Thyroid gland (tissue), 4 donors: ENCODE measurements at places on chromosomes 6 and 20. TPM values are rescaled to one million over a fixed set of nuclear protein-coding genes. Genes with fewer than 3 reads are reported as not detected.

Gene PI16
- 22.9 TPM for total RNA-seq

Gene ULBP2
- not detected for total RNA-seq

Gene TMEM217
- total RNA-seq: 1.0 TPM

Gene TRIM10
- not detected for total RNA-seq

Gene ADGRG6
- total RNA-seq: 4.8 TPM

Gene OR2H1
- total RNA-seq: not detected

Gene CFAP206
- total RNA-seq: 3.7 TPM

- no peak overlapping the region for H3K4me3 ChIP-seq
- DNase-seq: peak; percentile 51
- H3K27ac ChIP-seq: no peak overlapping the region
- no peaks in the 10 kb centered on the region for H3K4me1 ChIP-seq
Measured at GRCh38 chr20:38460040-38460623, 12.5 kb upstream of the RALGAPB start.

DNA sequence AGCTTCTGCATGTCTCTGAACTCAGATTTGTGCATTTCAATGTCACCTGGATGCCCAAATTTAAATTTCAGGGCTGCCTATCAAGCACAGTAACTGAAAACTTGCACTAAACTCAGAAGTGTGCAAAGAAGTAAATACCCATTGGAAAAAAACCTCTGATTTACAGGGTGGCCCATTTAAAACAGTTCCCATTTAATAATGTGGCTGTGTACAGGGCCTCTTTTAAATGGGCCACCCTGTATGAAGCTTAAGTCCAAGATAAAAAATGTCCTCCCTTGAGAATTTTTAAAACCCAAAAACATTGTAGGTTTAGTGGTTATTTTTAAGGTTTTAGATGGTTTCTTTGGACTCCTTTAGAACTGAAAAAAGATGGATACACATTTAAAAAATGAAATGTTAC, 202.1 kb upstream of the RUNX2 start:
- no peak for DNase-seq
- no peaks in the 10 kb centered on the region for H3K27me3 ChIP-seq
- H3K4me1 ChIP-seq: no peaks in the 10 kb centered on the region
- H3K27ac ChIP-seq: no peak overlapping the region
- no peak overlapping the region for H3K4me3 ChIP-seq

DNA sequence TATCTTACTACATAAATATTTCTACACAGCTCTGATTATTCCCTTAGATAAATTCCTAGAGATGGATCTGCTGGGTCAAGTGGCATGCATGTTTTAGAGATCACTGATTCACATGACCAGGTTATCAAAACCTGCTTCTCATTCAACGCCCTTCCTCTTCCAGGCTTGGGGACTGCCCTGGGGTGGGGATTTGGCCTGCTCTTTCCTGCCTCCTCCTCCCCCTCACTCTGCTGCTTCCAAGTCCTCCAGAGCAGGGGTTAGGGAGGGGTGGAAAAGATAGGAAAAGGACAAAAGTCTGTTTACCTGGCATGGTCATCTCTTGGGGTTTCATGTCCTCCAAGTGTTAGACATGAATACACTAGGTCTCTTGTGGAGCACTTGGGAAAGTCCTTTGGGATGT, 105.6 kb upstream of the GPR6 start:
- H3K27me3 ChIP-seq: no peaks in the 10 kb centered on the region
- peaks cover 31% of the 10 kb centered on the region for H3K4me1 ChIP-seq
- no peaks in the 10 kb centered on the region for H3K36me3 ChIP-seq
- DNase-seq: no peak
- no peak overlapping the region for H3K4me3 ChIP-seq
- H3K27ac ChIP-seq: no peak overlapping the region

DNA sequence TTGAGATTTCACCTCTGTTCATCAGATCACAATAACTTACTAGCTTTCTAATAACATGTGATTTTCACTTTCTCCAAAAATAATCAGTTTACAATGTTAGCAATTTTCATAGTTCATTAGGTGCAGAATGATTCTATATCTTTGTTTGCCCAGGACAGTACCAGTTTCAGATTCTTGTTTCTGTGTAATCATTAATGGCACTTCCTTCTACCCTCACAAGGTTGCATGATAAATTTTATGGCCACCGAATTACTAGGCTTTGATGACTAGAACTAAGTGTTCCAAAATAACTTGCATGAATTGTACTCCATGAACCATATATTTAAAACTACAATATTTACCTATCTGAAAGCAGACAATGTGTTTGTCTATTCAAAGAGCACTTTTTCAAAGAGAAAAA, 442.3 kb downstream of the EPHA7 start:
- H3K27ac ChIP-seq: no peak overlapping the region
- no peaks in the 10 kb centered on the region for H3K36me3 ChIP-seq
- H3K27me3 ChIP-seq: no peaks in the 10 kb centered on the region
- DNase-seq: no peak

- DNase-seq: peak; percentile 78
- no peaks in the 10 kb centered on the region for H3K27me3 ChIP-seq
- peaks cover 23% of the 10 kb centered on the region for H3K4me1 ChIP-seq
- H3K27ac ChIP-seq: peak overlapping the region; percentile 68
- H3K4me3 ChIP-seq: no peak overlapping the region
Measured at GRCh38 chr20:35883778-35884540, 70.3 kb downstream of the SCAND1 start.

DNA sequence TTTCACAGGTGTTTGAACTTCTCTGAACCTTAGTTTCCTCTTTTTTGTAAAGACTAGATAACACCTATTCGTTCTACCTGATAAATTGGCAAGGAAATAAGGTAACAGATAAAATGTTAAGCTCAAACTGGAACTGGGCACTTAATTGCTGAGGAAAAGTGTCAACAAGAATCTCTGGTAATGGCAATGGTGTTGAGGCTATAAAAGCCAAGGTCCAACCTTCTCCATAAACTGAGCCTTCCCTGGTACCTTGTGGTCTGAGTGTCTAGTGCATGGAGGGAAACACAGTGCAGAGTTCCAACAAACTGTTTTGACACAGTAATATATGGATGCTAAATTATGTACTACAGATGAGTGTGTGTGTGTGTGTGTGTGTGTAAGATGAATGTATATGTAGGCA, 33.4 kb upstream of the GSTA4 start:
- no peaks in the 10 kb centered on the region for H3K27me3 ChIP-seq
- no peak overlapping the region for H3K4me3 ChIP-seq
- no peak overlapping the region for H3K27ac ChIP-seq

DNA sequence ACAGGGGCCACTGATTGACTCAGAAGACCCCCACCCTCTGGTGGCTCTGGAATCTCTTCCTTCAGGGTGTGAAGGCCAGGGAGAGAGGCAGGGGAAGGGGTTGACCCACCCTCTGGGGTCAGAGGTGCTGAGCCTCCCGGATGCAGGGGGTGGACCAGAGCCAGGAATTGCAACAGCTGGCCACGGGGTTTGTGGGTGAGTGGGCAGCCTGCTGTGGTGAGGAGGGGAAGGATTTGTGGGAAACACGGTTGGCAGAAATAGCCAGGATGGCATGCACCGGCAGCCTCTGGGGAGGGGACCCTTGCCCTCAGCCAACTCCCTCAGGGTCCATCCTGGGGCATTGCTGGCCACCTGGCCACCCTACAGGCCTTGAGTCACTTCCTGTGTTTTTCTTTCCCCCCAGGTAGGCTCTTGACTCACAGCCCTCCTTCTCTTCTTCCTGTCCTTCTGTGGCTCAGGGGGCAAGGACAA, 92.8 kb downstream of the MRPL14 start:
- no peak overlapping the region for H3K27ac ChIP-seq
- no peaks in the 10 kb centered on the region for H3K27me3 ChIP-seq
- no peak overlapping the region for H3K4me3 ChIP-seq
- H3K4me1 ChIP-seq: no peaks in the 10 kb centered on the region
- no peak for DNase-seq
- no peaks in the 10 kb centered on the region for H3K36me3 ChIP-seq

GRCh38 chr6:78746457-78746856, 120.9 kb upstream of the IRAK1BP1 start:
- H3K4me3 ChIP-seq: no peak overlapping the region
- no peaks in the 10 kb centered on the region for H3K4me1 ChIP-seq
- DNase-seq: no peak
- no peaks in the 10 kb centered on the region for H3K27me3 ChIP-seq

- no peak overlapping the region for H3K27ac ChIP-seq
- H3K36me3 ChIP-seq: no peaks in the 10 kb centered on the region
- no peaks in the 10 kb centered on the region for H3K4me1 ChIP-seq
- no peak for DNase-seq
- H3K4me3 ChIP-seq: no peak overlapping the region
Measured at GRCh38 chr6:106156863-106157262, 70.7 kb downstream of the PRDM1 start.

DNA sequence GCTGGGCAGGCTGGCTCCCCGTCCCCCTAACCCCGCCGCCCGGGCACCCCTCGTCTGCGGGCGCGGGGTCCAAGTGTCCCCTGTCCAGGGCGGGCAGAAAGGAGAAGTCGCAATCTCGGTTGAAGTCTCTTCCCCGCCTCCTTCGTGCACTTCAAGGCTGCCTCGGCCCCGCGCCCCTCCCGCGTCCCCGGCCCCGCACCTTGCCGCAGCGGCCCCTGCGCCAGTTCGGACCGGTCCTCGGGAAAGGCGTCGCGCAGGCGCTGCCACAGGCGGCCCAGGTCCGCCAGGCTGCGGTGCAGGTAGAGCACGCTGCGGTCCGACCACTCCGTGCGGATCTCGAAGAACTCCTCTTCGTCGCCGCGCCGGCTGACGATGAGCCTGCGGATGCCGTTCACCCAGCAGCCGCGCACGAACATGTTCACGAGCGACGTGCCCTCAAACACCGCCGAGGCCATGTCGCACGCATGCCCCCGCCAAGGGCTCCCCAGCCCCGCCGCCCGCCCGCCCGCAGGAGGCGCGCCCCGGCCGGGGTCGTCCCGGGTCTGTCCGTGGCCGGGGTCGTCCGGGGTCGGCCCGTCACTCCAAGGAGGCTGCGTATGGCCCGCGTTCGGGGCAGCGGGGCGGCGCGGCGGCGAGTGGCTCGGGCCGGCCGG, at the start of gene PXDC1:
Gene PXDC1, minus strand, starts transcription at position 637 of the 653 bp plus-strand sequence. Its CDS starts 182 bp downstream, at position 455.
- H3K36me3 ChIP-seq: no peaks in the 10 kb centered on the region
- no peaks in the 10 kb centered on the region for H3K27me3 ChIP-seq
- peak within 1 kb of the TSS; percentile 50 for H3K4me3 ChIP-seq
- DNase-seq: peak; percentile 35
- peaks cover 32% of the 10 kb centered on the region for H3K4me1 ChIP-seq

DNA sequence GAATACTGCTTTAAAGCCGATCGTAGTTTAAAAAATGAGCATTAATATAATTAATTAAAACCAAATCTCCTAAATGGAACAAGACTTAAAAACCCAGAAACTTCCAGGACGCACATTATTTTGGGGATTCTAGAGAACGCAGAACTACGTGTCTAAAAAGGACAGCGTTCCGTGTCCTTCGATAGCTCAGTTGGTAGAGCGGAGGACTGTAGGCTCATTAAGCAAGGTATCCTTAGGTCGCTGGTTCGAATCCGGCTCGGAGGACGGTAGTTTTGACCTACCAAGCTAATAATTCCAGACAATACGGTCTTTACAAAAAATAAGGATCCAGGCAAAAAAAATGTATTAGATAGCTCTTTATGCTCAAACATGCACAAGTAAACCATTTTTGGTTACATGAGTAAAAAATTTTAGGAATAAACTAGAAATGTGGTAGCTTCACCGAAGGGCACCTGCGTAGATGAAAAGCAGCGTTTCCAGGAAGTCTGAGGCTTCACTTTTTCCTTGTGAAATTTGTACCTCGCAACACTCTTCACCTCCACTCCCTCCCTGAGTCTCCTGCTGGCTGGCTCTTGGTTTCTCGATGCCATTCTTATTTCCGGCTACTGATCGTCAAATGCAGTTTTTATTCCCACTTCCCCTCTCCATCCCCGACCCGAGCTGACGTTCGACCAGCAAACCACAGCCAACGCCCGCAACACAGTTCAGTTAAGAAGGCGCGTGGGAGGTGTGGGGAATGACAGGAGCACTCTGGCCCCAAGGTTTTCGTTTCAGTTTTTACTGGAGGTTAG, 19.6 kb upstream of the ABT1 start:
- peak; percentile 19 for DNase-seq
- H3K4me1 ChIP-seq: no peaks in the 10 kb centered on the region
- no peak overlapping the region for H3K27ac ChIP-seq
- no peaks in the 10 kb centered on the region for H3K36me3 ChIP-seq
- no peak overlapping the region for H3K4me3 ChIP-seq

GRCh38 chr6:126055449-126055848, 69.1 kb downstream of the TRMT11 start:
- no peak overlapping the region for H3K27ac ChIP-seq
- no peak for DNase-seq
- no peaks in the 10 kb centered on the region for H3K36me3 ChIP-seq

GRCh38 chr6:17156966-17157365, 55.1 kb downstream of the STMND1 start:
- no peaks in the 10 kb centered on the region for H3K4me1 ChIP-seq
- H3K36me3 ChIP-seq: no peaks in the 10 kb centered on the region
- peak; percentile 72 for DNase-seq
- no peaks in the 10 kb centered on the region for H3K27me3 ChIP-seq
- H3K4me3 ChIP-seq: no peak overlapping the region
